Uterus (tissue), 4 donors: ENCODE measurements at places on chromosomes 2 and 18. TPM values are rescaled to one million over a fixed set of nuclear protein-coding genes. Genes with fewer than 3 reads are reported as not detected.

- no peak for DNase-seq
Observed at GRCh38 chr2:100130595-100131391, 11.6 kb downstream of the AFF3 start.

- DNase-seq: no peak
Observed at GRCh38 chr2:164745012-164745797, 96.4 kb downstream of the COBLL1 start.

DNA sequence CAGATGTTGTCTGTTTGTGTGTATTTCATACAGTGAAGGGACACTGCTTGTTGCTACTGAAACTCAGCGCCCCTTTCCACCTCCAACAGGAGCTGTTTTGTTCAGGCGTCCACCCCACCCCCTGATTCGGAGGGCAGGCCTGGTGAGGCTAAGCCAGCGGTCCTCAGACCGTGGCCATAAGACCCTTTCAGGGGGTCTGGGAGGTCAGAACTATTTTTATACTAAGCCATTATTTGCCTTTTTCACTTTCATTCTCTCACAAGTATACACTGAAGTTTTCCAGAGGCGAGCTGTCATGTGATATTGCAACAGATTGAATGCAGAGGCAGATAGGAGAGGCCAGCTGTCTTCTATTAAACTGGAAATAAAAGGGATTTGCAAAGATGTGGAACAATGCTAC, 39.7 kb upstream of the IGFBP5 start:
- DNase-seq: peak; percentile 81

DNA sequence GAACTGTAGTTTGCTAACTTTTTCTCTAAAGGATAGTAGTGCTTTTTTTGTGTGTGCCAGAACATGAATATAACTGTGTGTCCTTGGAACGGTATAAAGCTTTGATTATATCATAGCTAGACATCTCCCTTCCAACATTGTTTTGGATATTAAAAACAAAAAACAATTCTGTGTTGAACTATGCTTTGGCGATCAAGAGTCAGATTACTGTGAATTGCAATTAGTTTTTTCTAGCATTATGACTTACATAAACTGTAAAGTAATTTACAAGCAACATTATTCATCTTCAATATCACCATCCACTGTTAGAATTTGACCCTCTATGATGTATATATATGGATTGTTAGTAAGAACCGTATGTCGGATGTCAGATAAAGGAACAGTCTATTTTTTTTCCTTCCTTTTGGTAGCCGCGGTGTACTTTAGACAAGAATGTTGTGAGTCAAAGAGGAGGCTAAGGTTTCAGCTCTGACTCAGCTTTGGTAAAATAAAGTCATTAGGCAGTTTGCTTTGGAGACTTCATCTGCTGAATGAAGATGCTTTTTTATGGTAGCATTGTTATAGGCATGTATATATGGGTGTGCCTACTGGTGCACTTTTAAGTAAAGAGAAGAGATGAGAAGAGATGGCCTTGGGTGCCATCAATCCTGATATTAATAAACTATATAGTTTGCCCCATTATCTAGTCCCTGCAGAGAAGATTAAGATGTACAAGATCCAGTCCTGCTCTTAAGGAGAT, 76.4 kb downstream of the LTBP1 start:
- no peak for DNase-seq

DNA sequence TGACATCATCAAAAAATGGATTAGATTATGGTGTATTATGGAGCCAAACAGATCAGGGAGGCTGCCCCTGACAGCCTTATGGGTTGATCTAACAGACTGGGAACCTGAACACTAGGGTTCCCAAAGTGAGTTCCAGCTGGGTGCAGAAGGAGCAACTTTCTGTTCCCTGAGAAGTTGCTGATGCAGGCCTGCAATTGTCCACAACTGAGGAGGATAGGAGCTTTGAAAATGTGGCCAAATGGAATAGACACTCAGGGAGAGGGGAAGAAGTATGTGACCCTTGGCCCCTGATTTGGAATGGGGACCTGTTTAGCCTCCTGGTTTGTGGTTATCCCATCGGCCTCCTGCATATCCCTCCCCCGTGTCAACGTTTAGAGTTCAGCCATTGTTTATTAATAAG, 262.2 kb upstream of the SKOR2 start:
- no peak for DNase-seq

GRCh38 chr2:134739236-134739878, 20.6 kb upstream of the TMEM163 start:
- no peak for DNase-seq

DNA sequence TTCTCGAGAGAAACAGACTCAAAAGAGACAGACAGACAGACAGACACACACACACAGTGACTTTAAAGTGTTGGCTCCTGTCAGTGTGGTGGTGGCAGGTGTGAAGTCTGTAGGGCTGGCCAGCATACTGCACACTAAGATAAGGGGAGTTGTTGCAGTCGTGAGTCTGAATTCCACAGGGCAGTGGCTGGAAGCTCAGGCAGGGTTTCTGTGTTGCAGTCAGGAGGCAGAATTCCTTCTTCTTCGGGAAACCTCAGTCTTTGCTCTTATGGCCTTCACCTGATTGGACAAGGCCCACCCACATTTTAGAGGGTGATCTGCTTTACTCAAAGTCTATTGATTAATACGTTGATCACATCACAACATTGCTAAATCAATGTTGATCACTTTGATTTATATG, 478.4 kb upstream of the HS6ST1 start:
- no peak for DNase-seq

DNA sequence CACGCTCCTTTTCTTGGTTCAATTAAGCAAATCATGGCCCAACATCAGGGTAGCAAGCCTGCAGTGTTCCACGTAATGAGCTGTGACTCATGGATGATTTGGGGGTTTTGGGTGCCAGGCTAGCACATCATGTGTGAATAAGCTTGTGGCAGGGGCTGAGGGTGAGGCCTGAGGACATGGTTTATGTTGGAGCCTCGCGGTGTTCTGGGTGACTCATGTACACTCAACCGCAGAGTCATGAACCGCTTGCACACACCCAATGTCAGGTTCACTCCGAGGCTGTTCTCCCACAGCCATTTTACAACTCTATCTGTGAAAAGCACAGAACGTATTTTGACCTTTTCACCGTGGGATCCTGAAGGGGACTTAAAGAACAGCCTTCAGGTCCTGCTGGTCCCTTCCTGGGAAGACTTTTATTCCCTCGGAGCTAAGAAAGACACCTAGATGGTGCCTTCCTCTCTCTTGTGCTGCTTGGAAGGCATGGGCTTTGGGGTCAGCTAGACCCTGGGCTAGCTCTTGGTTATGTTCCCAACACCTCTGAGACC, 139.9 kb upstream of the ZEB2 start:
- DNase-seq: no peak

DNA sequence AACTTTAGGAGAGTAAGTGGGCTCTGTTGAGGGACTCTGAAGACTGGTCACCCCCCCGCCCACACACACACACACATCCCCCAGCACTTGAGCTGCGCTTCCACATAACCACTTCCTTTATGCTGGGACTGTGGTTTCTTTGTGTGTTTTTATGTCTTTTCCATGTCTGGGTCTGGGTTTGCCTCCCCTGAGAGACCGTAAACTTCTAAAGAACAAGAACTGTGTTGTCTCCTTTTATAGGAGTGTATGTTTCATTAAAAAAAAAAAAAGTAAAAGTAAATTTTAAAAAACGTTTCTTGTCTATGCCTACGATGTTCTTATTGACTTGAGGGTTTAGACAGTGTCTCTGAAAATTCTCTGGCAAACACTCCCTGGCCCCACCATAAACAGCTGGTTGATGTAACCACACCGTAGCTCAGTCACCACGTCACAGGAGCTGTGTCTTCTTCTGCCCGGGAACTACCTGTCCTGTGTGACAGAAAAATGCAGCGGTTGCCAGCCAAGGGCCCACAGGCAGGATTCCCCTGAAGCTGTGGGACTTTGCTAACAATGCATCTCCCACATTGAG, 68.0 kb downstream of the KLHL29 start:
- no peak for DNase-seq

GRCh38 chr2:71934595-71935261, 212.9 kb downstream of the CYP26B1 start:
- peak; percentile 56 for DNase-seq

DNA sequence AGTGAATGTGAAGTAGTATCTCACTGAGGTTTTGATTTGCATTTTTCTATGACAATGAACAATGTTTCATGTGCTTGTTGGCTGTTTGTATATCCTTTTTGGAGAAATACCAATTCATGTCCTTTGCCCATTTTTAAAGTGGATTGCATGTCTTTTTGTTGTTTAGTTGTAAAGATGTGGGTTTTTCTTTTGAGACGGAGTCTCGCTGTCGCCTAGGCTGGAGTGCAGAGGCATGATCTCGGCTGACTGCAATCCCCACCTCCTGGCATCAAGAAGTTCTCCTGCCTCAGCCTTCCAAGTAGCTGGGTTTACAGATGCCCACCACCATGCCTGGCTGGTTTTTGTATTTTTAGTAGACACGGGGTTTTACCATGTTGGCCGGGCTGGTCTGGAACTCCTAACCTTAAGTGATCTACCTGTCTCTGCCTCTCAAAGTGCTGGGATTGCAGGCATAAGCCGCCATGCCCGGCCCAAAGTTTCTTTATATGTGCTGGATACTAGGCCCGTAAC, 236.7 kb downstream of the MYCN start:
- DNase-seq: no peak

GRCh38 chr2:133553251-133553650, 15.0 kb downstream of the NCKAP5 start:
- DNase-seq: no peak

GRCh38 chr2:46983065-46983801, 67.6 kb upstream of the MCFD2 start:
- no peak for DNase-seq

The YWHAQ gene
- total RNA-seq: 266 TPM

The CPO gene
- total RNA-seq: 0.90 TPM

The CFAP221 gene
- total RNA-seq: 0.51 TPM

The ZC3H15 gene
- 67.7 TPM for total RNA-seq

The LRRC30 gene
- not detected for total RNA-seq

The SPEG gene
- 28.1 TPM for total RNA-seq

The CFAP65 gene
- total RNA-seq: 0.21 TPM

The HOXD11 gene
- total RNA-seq: 8.6 TPM

The CYP1B1 gene
- 50.8 TPM for total RNA-seq

The NCKAP1 gene
- 218 TPM for total RNA-seq
